ENCODE measurements at places on chromosomes 5 and 9.

- no peak for DNase-seq
Measured at GRCh38 chr9:120486347-120486746, 93.6 kb downstream of the CDK5RAP2 start.

- no peak for DNase-seq
Measured at GRCh38 chr5:179795049-179795862, 1.5 kb downstream of the LTC4S start.

DNA sequence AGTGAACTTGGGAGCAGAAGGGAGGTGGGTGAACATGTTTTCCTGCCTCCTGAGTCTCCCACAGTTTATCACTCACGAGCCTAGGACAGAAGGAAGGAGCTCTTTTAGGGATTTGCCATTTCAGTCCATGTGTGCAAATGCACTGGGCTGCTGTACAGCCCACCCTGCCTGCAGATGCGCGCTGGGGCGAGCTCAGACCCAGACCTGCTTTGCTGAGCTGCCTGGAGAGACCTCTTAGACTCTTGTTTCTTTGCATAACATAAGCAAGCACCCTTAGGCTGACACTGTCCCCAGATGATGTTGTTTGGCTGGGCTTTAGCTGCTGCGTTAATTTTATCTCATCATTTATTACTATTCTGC is 199.0 kb downstream of the CACNA1B start:
- DNase-seq, result no peak

GRCh38 chr5:53037141-53037859 is 48.1 kb downstream of the ITGA2 start:
- DNase-seq, result no peak

GRCh38 chr5:159095151-159095721 is 4.5 kb downstream of the EBF1 start:
- no peak for DNase-seq

GRCh38 chr5:129406440-129406839 is 53.7 kb upstream of the ADAMTS19 start:
- no peak for DNase-seq

GRCh38 chr9:14314424-14314928 is 535 bp upstream of the NFIB start:
- no peak for DNase-seq

GRCh38 chr5:174204535-174205313 is 159.2 kb downstream of the NSG2 start:
- no peak for DNase-seq

DNA sequence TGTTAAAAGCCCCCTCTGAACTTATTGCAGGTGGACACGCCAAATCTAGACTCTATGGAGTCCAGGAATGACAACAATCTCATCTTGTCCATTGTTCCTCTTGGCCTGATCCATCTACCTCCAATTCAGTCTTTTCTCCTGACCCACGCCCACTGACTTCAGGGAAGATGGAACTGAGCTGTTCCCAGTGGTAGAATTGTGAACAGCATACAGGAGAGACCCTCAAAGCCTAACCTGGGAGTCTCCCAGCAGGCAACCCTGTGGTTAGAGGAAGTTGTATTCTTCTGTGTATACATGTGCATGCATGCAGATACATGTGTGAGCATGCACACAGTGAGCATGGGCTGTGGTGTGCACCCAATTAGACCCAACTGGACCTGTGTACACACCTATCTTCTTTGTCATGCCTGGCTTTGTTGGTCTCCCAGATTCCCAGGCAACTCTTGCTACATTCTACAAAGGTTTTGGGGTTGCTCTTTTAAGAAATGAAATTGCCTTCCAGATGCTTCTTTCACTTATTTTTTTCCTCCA is 286.0 kb downstream of the ZSWIM6 start:
- DNase-seq, result no peak
